NCI-H1048 (cell line): ENCODE measurements at places on chromosomes 11 and 22.

DNA sequence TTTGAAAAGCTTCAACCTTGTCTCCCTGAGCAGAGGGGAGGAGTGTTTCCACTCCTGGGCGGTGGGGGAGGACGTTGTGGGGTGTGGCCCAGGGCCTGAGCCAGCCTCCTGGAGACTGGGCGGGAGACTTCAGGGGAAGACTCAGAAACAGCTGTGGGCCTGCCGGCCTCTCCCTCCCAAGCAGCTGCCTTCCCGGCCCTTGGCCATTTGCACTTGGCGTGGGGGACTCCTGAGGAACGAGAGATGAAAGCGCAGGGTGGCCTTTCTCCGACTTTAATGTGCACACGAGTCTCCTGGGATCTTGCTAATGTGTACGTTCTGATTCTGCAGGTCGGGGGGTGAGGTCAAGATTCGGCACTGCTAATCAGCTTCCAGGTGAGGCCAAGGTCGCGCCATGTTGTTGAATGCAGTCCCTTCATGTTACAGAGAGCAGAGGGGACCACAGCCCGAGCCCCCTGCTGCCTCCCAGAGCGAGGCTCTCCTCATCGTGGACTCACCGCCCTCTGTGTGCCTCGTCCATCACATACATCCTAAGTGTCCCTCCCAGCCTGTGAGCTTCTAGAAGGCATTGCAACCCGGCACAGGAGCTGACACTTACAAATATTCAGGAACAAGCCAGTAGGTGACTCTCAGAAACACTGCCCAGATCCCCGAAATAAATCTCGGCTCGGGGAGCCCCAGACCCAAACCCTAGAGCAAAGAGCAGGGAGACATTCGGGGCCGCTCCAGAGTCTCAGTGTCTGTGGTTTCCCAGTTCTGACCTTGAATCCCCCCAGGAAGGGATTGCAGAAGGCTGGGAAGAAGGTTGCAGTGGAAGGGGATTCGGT, 7.7 kb downstream of the LIF start:
- no peak for DNase-seq

GRCh38 chr11:83845797-83846196, 559.6 kb upstream of the CCDC90B start:
- DNase-seq = no peak

- no peak for DNase-seq
Observed at GRCh38 chr11:2901196-2901796, 15.7 kb upstream of the CDKN1C start.

DNA sequence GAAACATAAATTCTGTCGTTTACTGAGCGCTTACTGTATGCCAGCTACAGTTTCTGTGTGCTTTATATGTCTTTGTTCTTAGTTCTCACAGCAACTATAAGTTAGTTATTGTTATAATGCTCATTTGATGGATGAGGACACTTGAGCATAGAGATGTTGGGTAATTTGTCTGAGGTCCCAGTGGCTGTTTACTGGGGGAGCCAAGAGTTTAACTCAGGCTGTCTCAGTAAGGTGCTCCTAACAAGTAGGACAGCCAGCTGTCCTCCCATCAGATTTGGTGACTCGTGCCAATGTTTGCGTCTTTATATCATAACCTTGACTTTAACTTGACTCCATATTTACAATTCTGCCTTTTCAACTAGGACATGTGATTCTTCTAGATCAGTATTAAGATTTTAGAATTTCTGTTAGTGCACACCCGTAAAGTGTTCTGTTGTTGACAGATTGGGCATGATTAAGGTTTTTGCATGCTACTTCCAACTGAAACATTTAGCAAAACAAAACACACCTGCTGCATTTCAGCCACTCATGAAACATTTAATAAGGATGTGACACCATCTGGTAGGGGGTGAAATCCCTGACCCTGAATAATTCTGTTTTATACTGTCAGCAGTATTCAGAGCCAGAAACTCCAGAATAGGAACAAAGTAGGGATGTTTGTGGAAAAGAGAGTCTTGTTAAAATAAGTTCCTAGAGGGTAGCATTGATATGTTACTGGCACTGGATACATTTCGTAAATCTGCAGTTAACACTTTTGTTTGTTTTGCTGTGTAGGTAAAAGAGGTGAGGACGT, 1.9 kb downstream of the REXO2 start:
- no peak for DNase-seq

- DNase-seq = no peak
Observed at GRCh38 chr11:113311536-113311935, 2.8 kb upstream of the TTC12 start.

DNA sequence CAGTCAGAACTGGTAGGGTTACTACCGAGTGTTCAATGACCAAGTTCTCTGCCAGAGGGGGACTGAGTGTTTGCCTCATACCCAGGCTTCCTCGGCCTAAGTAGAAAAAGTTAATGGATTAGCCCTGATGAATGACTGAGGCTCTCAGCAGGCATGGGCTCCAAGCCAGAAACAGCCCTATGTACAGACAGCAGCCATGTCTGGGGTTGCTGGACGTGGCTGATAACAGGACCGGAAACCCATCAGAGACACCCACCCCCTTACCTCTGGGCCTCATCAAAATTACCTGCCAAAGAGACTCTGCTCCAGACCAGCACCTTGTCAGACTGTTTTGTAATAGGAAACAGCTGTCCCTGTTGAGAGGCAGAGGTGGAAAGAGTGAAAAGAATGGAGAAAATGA, 351.4 kb downstream of the ETS1 start:
- DNase-seq = no peak

- no peak for DNase-seq
Observed at GRCh38 chr11:60168306-60168705, 14.6 kb downstream of the MS4A6A start.

- DNase-seq = no peak
Observed at GRCh38 chr11:129093283-129093682, 98.8 kb downstream of the ARHGAP32 start.

GRCh38 chr11:12377824-12378593, 638 bp downstream of the PARVA start:
- no peak for DNase-seq

GRCh38 chr22:27311698-27312550, 489.6 kb downstream of the MN1 start:
- DNase-seq = no peak

DNA sequence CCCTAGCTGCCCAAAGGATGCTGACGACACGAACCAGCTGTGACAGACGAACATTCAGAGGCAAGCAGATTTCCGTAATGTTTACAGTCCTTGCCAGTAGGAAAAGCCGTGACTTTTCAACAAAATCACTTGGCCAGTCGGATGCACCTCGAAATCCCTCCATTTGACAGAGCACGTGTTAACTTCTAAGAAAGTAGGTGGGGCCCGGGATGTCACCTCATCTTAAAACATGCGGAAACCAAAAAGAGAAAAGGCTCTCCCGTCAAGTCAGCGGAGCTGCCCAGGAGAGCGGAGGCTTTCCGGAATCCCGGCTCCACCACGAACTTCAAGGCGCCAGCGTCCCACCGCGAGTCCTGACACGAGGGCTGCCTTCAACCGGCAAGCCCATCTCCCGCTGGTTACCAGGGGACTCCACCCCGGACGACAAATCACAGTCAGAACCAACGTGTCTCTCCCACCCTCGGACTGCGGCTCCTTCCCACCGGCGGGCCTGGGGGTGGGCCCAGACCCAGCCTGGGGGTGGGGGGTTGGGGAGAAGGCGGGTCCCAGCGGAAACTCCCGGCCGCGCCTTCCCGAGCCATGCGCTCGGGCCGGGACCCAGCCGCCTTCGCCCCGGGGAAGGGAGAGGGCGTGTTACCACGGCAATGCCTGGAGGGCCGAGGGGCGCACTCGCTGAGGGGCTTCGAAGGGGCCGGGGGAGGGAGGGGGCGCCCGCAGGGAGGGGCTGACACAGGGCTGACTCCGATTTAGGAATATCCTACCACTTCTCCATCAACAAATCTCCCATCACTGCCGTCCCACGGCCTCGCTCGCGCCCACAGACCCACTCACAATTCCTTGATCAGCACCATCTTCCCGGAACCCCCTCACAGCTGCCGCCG, 475 bp downstream of the PITPNB start:
- no peak for DNase-seq

- no peak for DNase-seq
Observed at GRCh38 chr22:41971431-41971830, 2.2 kb downstream of the SEPTIN3 start.

DNA sequence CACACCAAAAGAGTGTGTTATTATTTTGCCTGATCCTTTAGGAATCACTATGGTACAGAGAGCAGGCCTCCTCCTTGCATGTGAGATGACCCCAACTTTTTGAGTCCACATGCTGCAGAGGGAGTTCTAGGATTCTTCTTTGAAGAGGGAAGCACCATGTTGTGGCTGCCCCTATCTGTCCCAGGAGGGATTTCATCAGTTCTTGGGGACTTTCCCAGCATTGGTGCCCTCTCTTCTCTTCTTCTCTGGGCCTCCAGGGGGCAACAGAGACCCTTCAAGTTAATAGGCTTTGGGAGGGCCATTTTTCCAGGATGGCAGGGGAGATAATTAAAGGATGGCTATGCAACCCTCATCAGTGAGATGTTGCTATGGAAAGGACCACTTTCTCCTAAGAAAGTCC, 3.6 kb downstream of the MMP1 start:
- no peak for DNase-seq

DNA sequence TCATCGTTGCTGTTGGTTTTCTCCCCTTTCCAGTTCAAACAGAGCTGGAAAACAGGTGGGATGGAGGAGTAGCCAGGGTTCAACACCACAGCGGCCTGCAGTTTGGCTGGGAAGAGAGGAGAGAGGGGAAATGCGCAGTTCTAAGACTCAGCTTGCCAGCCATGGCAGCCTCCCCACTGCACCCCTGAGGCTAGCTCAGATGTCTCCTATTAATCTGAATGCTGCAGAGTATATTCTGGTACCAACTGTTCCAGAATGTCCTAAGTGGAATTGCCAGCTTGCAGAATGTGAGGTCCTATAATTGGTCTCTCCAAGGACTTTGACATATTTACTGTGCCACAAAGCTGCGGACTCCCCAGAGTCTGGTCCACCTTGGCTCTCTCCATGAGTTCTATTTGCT, 32.0 kb downstream of the NEFH start:
- no peak for DNase-seq

- DNase-seq = no peak
Observed at GRCh38 chr22:43861529-43861928, 784 bp downstream of the SULT4A1 start.

DNA sequence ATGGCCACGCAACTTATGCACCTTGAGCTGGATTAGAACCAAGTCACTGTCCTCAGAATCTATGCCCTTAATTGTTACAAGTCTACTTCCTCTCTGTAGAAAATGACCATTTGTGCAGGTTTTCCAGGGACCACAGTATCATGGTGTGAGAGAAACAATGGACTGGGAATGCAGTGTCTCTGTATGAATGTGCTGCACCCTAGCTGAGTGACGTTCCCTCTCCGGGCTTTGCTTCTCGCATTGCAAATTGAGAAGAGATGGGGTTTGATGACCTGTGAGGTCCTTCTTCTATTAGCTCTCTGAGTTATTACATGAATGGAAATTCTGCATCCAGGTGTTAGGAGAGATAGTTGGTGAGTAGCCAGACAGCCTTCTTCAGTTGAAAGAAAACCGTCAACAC, 1052.3 kb downstream of the NTM start:
- no peak for DNase-seq

GRCh38 chr11:3169255-3170043, 4.3 kb upstream of the OSBPL5 start:
- no peak for DNase-seq

GRCh38 chr11:67376873-67377808, 3.7 kb upstream of the CLCF1 start:
- DNase-seq = no peak

DNA sequence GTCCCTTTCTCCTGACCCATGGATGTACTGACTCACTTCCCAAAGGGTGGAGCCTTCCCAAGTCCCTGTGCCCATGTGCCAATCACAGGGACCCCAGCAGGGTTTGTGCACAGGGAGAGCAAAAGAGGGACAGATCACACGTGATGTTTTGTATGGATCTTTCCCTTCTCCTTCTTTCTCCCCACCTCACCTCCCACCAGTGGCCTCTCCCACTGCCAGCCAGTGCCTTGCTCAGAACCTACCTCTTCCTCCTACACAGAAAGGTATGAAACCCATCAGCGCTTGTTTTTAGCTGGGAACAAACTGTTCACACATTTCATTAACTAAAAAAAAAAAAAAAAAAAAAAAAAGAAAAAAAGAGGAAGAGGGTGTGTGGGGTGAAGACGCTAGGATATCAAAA, 112.9 kb downstream of the DSCAML1 start:
- DNase-seq = no peak

GRCh38 chr11:75850787-75851186, 35.8 kb downstream of the UVRAG start:
- no peak for DNase-seq

DNA sequence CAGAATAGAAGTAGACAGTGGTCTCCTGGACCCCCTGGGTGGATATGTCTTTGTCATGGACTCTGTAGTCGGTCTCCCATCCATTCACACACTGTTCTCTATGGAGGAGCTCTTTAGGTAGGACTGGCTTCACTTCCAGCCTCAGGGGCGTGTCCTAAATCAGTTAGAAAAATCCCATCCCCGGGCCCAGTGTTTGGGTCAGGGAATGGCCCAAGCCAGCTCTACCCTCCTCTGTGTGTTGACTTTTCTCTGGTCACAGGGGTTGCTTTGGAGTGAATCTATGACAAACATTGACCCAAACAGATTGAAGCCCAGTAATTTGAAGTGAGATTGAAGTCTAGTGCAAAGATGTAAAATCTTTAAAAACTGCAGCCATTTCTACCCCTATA, 34.0 kb downstream of the WEE1 start:
- no peak for DNase-seq

- DNase-seq = no peak
Observed at GRCh38 chr11:20771681-20772080, 102.3 kb downstream of the NELL1 start.

DNA sequence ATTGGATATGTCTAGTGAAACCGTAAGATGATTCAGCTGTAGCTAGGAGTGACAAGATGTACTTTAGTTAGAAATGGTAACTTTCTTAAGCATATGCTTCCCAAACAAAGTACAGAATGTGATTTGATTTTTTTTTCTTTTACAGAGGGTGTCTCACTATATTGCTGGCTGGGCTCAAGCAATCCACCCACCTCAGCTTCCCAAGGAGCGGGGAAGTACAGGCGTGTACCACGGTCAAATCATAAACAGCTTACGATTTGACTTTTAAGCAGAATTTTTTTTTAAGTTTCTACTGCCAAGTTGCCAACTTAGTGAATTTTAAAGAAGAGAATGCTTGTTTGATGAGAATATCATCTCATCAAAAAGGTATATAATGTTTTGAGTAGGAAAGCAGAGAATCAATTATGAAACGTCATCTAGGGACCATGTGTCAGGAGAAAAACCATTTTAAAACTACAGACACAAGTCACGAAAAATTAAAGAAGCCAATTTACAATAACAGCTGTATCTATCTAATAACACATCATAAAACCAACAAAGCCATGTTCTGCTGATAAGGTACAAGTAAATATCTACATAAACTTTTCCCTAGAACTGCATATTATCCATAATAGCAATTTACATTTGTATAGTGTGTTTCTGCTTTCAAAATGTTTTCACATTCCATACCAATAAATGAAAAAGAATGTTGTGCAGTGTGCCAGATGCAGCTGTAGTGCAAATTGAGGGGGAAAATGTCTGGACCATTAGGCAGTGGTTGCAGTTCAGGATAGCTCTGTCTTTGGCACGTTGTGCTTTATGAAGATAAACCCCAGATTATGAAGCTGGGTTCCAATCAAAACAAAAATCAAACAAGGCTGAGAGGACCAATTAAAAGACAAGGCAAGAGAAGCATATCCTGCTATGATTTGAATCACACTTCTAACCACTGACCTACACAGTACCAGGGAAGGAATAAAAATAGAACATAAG, 33.7 kb upstream of the USP47 start:
- no peak for DNase-seq

- DNase-seq = no peak
Observed at GRCh38 chr11:103013421-103013820, 57.9 kb upstream of the MMP13 start.
